ENCODE measurements at places on chromosomes 6 and 20.

DNA sequence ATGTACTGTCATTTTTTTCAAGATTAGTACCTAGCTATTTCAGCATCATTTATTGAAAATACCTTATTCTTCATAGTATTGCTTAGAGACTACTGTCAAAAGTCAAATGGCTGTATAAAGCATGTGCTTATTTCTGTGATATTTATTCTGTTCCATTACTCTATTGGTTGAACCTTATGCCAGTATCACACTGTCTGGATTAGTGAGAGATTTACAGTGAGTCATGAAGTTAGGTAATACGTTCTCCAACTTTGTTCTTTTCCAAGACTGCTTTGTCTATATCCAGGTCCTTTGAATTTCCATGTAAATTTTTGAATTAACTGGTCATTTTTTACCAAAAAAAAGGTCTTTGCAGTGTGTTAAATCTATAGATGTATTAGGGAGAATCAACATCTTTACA, 18.6 kb upstream of the RNF217 start:
- no peak for DNase-seq
- no peak overlapping the region for H3K27ac ChIP-seq
- no peaks in the 10 kb centered on the region for H3K36me3 ChIP-seq
- peaks cover 9% of the 10 kb centered on the region for H3K4me1 ChIP-seq

DNA sequence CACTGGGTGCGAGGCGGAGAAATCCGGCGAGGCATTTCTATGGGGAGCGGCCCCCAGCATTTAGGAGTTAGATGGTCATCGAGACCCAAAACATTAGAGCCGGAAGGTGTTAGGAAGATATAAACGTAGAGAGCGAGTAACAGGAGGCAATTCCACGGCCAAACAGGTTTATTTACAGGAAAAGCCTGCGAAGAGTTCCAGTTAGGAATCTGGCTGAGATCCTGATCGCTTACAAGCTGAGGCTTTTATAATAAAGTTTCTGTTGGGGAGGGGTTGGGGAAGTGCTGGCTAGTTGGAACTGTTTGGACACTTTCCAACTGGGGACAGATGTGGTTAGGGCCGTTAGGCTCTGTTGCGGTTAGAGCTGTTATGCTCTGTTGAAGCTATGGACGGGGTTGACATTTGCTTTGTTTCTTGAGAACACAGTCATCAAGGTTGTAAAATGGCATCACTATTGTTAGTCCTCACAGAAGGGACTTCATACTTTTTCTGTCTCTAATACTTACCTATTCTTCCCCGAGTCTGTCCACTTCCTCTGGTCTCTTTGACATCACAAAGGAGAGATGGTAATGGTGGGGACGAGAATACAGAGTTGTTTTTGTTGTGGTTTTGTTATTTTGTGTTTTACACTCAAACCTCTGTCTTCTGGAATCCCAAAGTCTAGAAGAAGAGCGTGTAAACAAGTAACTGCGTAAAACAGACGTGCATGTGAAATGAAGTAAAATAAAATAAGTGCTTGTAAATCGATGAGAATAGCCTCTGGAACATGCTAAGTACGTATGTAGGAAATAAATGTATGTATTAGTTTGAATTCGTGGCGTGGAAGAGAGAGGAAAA, 554 bp upstream of the ZSCAN31 start:
- no peak overlapping the region for H3K27ac ChIP-seq
- H3K27me3 ChIP-seq, result no peaks in the 10 kb centered on the region
- peak; percentile 25 for DNase-seq
- peaks cover 4% of the 10 kb centered on the region for H3K4me1 ChIP-seq

- no peaks in the 10 kb centered on the region for H3K27me3 ChIP-seq
- peaks cover 7% of the 10 kb centered on the region for H3K4me1 ChIP-seq
- no peak overlapping the region for H3K4me3 ChIP-seq
- peaks cover 9% of the 10 kb centered on the region for H3K36me3 ChIP-seq
These were observed 3.5 kb upstream of the PRIM2 start for GRCh38 chr6:57313711-57314471.

- H3K27me3 ChIP-seq, result no peaks in the 10 kb centered on the region
- no peaks in the 10 kb centered on the region for H3K36me3 ChIP-seq
- H3K27ac ChIP-seq, result peak within 1 kb of the TSS; percentile 89
- peak within 1 kb of the TSS; percentile 92 for H3K4me3 ChIP-seq
These were observed at the start of gene GINM1 for GRCh38 chr6:149565527-149566409. Gene GINM1 (plus strand): TSS chr6:149566375. CDS start chr6:149566415, 40 bp downstream.

GRCh38 chr6:69825904-69826303, 29.1 kb upstream of the LMBRD1 start:
- no peaks in the 10 kb centered on the region for H3K27me3 ChIP-seq
- H3K27ac ChIP-seq, result no peak overlapping the region
- no peak for DNase-seq
- no peaks in the 10 kb centered on the region for H3K36me3 ChIP-seq
- no peak overlapping the region for H3K4me3 ChIP-seq

GRCh38 chr6:24385536-24386269, 17.0 kb upstream of the MRS2 start:
- DNase-seq, result no peak
- no peaks in the 10 kb centered on the region for H3K4me1 ChIP-seq
- H3K36me3 ChIP-seq, result no peaks in the 10 kb centered on the region
- H3K4me3 ChIP-seq, result no peak overlapping the region
- no peak overlapping the region for H3K27ac ChIP-seq

DNA sequence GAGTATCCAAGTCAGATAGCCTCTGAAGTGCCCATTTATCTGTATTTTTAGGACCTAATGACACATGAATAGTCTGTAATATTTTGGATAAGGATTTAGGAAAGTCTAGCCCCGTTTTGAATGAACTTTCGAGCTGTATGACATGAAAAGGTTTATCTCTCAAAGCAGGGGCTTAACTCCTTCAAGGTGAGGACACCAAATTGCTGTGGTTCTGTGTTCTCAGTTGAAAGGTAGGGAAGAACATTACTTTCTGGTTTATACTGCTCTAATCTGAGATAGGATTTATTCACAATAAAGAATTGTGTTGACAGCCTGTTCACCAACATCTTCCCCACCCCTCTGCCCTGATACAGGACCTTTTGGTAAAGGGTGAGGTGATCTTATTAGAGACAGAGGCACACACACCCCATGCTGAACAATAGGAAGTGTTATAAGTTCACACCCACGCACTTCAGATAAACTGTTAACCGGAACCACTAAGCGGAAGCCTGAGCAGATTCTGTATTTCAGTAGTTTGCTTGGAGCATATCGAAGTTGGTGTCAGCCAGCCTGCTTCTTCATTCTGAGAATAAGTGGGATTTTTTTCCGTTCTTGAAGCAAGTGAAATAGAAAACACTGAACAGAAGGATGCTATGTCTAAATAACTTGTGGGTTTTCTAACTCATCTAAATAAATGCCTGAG, 223.3 kb downstream of the TMEM242 start:
- H3K4me3 ChIP-seq, result no peak overlapping the region
- peaks cover 2% of the 10 kb centered on the region for H3K36me3 ChIP-seq
- H3K27me3 ChIP-seq, result no peaks in the 10 kb centered on the region
- peak overlapping the region; percentile 84 for H3K27ac ChIP-seq

DNA sequence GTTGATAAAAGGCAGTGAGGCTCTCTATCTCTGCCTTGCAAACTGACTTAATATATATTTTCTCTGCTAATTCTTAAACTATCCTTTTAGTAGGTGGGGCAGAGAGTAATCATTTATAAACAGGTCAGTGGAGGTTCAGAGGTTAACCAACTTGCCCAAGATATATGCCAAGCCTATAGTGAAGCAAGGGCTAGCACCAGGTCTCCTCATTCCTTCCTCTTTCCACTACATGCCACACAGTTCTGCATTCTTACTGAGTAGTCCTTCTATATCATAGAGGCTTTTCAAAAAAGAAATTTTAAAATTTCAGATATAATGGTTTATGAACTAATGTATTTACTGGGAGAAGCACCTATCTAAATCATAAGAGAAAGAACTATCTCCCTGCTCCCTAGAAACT, 8.5 kb downstream of the ARG1 start:
- H3K27ac ChIP-seq, result no peak overlapping the region
- H3K36me3 ChIP-seq, result peaks cover 13% of the 10 kb centered on the region
- no peak overlapping the region for H3K4me3 ChIP-seq
- DNase-seq, result no peak
- H3K27me3 ChIP-seq, result no peaks in the 10 kb centered on the region

- H3K36me3 ChIP-seq, result no peaks in the 10 kb centered on the region
- H3K4me1 ChIP-seq, result no peaks in the 10 kb centered on the region
- peaks cover 7% of the 10 kb centered on the region for H3K27me3 ChIP-seq
- no peak for DNase-seq
- no peak overlapping the region for H3K4me3 ChIP-seq
These were observed 34.4 kb upstream of the PREP start for GRCh38 chr6:105437236-105437635.

DNA sequence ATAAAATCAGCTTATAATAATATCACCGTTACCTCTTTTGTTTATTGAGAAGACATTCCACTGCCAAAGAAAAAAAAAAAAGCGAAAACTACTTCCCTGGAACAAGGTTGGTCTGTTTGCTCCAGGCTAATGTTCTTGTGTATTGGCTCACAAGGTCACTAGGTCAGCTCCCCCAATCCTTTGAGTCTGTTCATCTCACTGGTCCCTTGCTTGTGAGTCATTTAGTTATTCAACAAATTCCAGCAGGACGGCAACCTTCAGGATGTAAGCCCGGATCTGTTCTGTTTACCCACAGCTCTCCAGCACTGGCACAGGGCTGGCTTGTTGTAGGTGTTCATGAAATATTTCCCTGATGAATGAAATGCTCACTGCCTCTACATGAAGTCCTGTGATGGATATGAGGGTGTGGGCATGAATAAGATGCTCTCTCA, 3.3 kb downstream of the ARHGAP40 start:
- H3K27me3 ChIP-seq, result peaks cover 54% of the 10 kb centered on the region
- no peak overlapping the region for H3K27ac ChIP-seq
- no peak for DNase-seq
- H3K4me1 ChIP-seq, result peaks cover 10% of the 10 kb centered on the region
- no peak overlapping the region for H3K4me3 ChIP-seq

DNA sequence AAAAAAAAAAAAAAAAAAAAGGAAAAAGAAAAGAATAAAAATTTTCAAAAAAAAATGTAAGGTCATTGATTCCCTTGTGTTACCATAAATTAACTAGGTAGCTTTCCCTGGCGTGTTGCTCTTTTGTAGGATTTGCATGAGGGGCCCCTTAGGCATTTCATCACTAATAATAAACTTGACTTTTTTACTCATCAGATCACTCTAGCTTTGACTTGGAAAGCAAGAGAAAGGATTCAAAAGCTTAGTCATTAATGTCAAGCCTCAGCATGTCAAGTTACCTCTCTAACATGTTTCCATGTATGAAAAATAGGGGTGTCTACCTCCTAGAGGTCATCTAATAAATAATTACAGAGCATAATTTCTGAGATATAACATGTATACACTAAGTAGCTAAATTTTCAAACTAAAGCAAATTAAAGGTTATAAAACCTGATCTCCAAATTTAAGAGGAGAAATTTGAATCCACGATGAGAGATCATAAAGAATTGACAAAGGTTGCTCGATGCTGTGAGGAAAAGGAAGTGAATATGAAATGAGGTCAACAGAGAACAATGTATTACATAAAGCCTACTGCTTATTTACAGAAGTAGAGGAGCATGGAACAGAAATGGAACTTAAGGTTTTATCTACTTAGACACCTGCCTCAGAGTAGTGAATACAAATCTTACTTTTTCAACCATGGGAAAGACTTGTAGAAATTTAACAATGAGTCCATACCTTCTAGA, 86.8 kb downstream of the ARHGAP18 start:
- no peaks in the 10 kb centered on the region for H3K4me1 ChIP-seq
- H3K36me3 ChIP-seq, result no peaks in the 10 kb centered on the region
- H3K4me3 ChIP-seq, result no peak overlapping the region
- no peaks in the 10 kb centered on the region for H3K27me3 ChIP-seq
- H3K27ac ChIP-seq, result no peak overlapping the region

GRCh38 chr6:50602292-50602691, 111.0 kb upstream of the TFAP2D start:
- no peaks in the 10 kb centered on the region for H3K27me3 ChIP-seq
- no peaks in the 10 kb centered on the region for H3K36me3 ChIP-seq
- no peaks in the 10 kb centered on the region for H3K4me1 ChIP-seq
- no peak overlapping the region for H3K4me3 ChIP-seq
- no peak overlapping the region for H3K27ac ChIP-seq

DNA sequence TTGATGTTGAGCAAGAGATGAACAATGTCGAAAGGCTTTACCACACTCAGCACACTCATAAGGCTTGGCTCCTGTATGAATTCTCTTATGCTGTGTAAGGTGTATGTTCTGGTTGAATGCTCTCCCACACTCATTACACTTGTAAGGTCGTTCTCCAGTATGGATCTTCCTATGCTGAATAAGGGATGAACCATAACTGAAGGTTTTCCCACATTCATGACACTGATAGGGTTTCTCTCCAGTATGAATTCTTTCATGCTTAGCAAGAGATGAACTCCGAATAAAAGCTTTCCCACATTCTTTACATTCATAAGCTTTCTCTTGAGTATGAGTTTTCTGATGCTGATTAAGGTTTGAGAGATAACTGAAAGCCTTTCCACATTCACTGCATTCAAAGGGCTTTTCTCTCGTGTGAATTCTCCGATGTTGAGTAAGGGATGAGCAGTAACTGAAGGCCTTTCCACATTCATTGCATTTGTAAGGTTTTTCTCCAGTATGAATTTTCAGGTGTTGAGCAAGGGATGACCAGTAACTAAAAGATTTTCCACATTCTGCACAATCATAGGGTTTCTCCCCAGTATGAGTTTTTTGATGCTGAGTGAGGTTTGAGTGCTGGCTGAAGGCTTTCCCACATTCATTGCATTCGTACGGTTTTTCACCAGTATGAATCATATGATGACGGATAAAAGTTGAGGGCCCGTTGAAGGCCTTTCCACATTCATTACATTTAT, 21.1 kb downstream of the ZNF184 start:
- no peaks in the 10 kb centered on the region for H3K27me3 ChIP-seq
- H3K4me3 ChIP-seq, result no peak overlapping the region

DNA sequence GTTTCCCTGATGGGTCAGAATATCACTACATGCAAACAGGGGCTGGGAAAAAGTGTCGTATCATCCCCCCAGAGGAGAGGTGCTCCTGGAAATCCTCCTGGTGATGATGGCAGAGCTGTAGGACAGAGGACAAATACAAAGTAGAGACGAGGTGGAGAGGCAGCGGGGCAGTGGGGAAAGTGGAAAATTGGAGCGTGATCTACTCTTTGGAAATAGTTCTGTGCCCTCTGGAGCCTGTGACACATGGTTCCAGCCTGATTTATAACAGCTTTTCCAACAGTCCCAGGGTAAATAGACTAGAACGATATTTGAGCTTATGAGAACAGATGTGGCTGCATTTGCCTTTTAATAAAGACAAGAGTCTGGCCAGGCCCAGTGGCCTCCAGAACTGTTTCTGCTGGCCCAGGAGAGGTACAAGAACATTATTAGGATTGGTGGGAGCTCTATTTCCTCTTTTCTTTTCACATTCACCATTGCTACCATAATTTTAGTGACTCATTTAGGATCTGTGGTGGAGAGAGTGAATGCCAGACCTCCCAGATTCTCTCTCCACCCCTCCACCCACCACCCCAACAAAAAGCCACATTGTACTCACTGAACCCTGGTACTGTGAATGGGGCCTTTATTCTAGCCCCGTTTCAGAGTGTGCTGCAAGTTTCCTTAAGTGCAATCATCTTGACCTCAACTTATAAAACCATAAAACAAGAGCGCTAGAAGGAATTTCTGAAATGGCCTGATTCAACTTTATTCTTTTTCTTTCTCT, 78.3 kb downstream of the BTBD3 start:
- H3K27me3 ChIP-seq, result no peaks in the 10 kb centered on the region
- DNase-seq, result no peak
- H3K4me3 ChIP-seq, result no peak overlapping the region
- no peaks in the 10 kb centered on the region for H3K36me3 ChIP-seq

- no peak overlapping the region for H3K27ac ChIP-seq
- no peak for DNase-seq
- no peaks in the 10 kb centered on the region for H3K4me1 ChIP-seq
- no peak overlapping the region for H3K4me3 ChIP-seq
- H3K36me3 ChIP-seq, result no peaks in the 10 kb centered on the region
These were observed 54.7 kb upstream of the PDE7B start for GRCh38 chr6:135796643-135797305.
